Stimulated activated CD4-positive, alpha-beta T cell treated with anti-CD3 and anti-CD28 coated beads, Interleukin-1b, Interleukin-23, amount 100 ng/mL, for 24 hours (primary cell): ENCODE measurements at places on chromosomes 16 and 17.

DNA sequence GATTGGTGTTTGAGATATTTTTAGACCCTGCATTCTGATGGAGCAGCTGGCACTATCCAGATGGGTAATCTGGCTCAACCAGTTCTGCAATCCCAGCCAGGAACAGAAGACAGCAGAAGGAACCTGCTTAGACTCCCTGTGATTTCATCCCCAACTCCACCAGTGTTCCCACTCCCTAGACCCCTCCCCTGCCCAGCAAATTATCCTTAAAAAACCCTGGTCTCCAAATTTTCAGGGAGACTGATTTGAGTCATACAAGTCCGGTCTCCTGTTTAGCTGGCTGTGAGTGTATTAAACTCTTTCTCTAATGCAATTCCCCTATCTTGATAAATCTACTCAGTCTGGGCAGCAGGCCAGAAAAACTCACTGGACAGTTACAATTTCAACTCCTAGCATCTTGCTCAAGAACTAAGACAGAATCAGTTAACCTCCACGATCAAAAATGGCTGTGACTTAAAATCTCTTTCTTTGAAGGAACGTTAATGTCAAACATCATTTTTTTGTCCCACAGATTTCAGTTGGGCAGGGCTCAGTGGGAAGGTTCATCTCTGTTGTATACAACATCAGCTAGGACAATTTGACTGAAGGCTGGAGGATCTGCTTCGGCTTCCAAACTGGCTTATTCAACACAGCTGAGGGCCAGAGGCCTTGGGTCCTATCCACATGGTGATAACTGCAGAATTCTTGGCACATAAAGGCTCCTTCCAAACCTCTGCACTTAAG is 4.9 kb upstream of the RBL2 start:
- no peak for DNase-seq

GRCh38 chr17:36657763-36658490 is 56.5 kb downstream of the MRM1 start:
- no peak for DNase-seq

DNA sequence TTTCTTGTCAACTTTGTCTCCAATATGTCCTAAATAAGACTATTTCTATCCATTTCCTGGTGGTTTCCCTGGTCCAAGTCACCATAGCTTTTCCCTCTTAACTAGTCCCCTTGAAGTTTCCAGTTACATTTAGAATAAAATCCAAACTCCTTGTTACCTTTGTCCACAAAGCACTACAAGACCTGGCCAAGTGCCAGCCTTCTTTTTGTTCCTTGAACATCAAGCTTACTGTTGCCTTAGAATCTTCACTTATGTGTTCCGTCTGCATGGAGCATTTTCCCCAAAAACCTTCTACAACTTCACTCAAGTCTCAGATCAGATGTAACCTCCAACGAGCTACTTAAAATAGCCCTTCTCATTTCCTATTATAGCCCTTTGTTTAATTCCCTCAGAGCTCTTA is 101.4 kb downstream of the ITFG1 start:
- DNase-seq, result no peak

GRCh38 chr17:8292639-8293395 is 2.4 kb downstream of the SLC25A35 start:
- no peak for DNase-seq

GRCh38 chr17:54888981-54889380 is 11.7 kb upstream of the TOM1L1 start:
- DNase-seq, result no peak

GRCh38 chr16:75535901-75536300 is at the start of gene CHST5:
Gene CHST5, minus strand, starts transcription at chr16:75536108. Its CDS starts 5,724 bp downstream, at chr16:75530384.
- DNase-seq, result no peak

DNA sequence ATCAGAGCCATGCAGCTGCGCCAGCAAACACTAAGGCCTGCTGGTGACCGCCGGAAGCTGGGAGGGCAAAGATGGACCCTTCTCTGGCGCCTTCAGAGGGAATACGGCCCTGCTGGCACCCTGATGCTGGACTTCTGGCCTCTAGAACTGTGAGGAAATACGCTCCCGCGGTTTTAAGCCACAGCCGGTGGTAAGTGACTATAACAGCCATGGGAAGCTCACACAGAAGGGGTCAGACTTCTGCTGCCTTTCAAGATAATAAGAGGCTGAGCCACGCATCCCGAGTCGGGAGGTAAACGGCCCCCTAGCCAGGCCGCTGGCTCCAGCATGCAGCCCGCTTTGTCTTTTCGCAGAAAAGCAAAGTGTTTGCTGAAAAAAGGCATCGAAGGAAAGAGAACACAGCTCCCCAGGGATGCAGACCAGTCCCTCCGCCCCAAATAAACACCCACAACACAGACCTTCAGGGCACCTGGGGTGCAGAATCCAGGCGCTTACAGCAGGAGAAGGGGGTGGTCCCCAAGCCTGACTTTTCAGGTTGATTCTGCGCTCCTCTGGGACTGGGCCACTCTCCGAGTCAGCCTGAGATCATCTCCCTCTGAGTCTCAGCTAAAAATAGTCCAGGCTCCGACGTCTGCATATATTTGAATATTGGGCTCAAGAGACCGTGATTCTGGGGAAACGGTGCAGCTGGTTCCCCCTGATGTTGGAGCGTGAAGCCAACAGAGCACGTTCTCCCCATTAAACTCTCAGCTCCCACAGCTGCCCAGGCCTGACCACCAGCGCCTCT is 89.7 kb downstream of the MGAT5B start:
- no peak for DNase-seq

DNA sequence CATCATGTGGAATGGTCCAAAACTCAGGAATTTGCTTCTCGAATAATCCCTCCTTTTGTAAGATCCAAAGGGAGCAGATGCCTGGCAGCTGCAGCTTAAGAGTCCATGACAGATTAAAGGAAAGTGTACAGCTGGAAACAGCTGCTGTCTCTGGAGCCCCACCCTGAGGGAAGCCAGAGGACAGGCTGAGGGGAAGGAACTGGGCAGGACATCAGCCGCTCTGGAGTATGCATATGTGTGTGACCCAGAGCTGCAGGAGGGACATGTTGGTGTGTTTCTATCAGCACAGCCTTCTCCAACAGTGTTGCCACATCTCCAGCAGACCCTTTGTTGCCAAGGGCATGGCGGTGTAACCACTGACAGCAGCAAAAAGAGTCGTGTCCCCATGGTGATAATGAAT is 46.2 kb downstream of the CYB561 start:
- no peak for DNase-seq

DNA sequence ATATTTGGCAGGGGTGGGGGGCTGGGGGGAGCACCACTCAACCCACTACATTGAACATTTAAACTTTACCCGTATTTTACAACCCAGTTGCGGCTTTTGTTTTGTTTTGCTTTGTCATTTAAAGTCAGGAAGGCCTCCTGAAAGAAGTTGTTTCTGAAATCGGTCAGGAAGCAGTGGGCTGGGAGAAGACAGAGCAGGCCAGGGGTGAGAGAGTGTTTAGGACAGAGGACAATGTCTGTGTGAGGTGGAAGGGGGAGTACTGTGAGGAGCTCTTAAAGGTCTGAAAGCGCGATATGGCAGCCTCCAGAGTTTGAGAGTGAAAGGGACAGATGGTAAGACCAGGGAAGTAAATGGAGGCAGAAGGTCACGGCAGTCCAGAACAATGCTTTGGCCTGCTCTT is 6.1 kb upstream of the WFIKKN2 start:
- DNase-seq, result no peak

- no peak for DNase-seq
Measured at GRCh38 chr17:73777131-73777449, 132.8 kb upstream of the SDK2 start.

DNA sequence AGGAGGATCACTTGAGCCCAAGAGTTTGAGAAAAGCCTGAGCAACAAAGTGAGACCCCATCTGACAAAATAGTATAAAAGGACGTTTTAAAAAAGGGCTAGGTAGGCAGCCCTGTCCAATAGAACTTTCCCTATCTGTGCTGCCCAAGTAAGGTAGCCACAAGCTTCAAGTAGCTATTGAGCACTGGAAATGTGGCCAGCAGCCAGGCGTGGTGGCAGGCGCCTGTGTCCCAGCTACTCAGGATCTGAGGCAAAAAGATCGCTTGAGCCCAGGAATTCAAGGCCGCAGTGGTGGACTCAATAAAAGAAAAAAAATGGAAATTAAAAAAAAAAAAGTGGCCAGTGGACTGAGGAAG is 1.5 kb upstream of the NQO1 start:
- DNase-seq, result no peak
